ACHN (cell line): ENCODE measurements at places on chromosomes 1 and 21.
A peak's percentile ranks its signal among the peaks of the same experiment; 100 is the strongest.

DNA sequence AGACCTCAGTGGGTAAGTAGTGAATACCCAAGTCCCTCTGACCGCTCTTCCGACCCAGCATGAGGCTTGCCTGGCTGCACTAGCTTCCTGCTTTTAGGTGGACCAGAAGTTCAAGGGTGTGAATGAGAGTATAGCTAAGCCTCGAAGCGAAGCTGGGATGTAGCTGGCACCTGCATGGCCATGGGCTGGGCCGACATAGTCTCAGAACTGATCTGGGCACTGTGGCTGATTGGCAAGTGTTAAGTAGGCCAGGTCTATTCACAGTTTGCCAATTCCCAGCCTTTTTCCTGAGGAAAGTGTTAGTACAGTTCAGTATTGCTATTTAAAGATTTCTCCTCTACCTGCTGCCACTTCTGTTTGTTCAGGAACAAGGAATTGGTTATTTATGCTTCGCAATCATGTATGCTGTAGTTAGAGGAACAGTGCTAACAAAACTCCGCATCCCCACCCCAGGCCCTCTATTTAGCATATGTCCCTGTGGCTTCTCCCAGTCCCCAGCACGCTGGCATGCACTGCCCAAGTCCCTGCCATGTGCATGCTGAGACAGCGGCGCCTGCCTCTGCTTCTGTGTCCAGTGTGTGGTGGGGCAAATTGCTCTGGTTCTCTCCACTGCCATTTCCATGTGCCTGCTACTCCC lies 16.3 kb downstream of the SPATA46 start:
- DNase-seq = no peak

GRCh38 chr1:234134878-234135277 lies 230.4 kb downstream of the SLC35F3 start:
- DNase-seq = no peak

DNA sequence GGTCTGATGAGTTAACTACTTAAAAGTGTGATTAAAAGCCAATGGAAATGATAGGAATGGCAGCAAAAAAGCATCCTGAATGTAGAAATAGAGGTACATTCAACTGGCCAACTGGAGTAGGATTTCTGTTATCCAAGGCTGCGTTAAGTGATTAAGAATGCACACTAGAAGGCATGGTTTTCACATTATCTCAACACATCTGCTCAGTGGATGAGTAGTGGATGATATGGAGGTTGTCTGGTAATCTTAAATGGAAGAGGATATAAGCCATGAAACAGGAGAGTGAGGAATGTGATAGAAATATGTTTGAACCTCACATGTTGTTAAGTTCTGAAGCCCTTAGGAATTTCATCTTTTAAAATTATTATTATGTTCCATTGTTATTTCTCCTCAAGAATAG lies 839.9 kb downstream of the USP25 start:
- DNase-seq = no peak

- peak; percentile 20 for DNase-seq
These were observed 266.2 kb downstream of the FOXD2 start for GRCh38 chr1:47703981-47704596.

- DNase-seq = no peak
These were observed 33.8 kb downstream of the RSPH1 start for GRCh38 chr21:42461881-42462877.

- no peak for DNase-seq
These were observed 178.3 kb upstream of the SYT6 start for GRCh38 chr1:114331936-114332335.

- peak; percentile 34 for DNase-seq
These were observed 80.6 kb downstream of the NAV1 start for GRCh38 chr1:201619513-201619912.

- DNase-seq = no peak
These were observed 14.9 kb downstream of the ATP1A4 start for GRCh38 chr1:160166166-160166868.

- no peak for DNase-seq
These were observed 165.4 kb upstream of the NBPF11 start for GRCh38 chr1:148317288-148317985.
